ENCODE measurements at places on chromosomes 2 and 18.

DNA sequence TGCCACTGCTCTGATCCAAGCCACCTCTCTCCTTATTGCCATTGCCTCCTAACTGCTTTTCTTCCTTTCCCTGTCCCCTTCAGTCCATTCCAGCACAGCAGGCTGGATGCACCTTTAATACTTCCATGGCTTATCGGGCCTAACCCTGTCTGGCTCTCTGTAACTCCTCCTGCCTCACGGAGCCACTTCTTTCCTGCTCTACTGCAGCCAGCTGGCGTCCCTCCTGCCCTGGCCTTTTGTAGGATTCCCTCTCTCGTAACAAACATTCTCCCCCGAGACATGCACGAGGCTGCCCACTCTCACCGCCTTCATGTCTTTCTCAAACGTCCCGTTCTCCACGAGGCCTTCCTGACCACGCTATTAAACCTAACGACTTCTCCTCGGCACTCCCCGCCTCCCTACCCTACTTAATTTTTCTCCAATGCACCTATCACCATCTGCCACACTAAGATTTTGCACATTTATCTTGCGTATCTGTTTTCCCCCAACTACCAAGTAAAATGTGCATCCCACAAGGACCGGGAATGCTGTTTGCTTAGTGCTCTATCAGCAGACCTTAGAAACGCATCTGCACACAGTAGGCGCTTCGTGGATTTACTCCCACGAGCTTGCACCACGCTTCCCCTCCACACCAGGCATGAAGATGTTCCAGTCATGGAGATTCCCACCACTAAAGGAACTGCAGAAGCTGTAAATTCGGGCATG is 728 bp upstream of the C18orf63 start:
- DNase-seq = no peak

- DNase-seq = no peak
These were observed 62.6 kb upstream of the CTLA4 start for GRCh38 chr2:203804764-203805485.

DNA sequence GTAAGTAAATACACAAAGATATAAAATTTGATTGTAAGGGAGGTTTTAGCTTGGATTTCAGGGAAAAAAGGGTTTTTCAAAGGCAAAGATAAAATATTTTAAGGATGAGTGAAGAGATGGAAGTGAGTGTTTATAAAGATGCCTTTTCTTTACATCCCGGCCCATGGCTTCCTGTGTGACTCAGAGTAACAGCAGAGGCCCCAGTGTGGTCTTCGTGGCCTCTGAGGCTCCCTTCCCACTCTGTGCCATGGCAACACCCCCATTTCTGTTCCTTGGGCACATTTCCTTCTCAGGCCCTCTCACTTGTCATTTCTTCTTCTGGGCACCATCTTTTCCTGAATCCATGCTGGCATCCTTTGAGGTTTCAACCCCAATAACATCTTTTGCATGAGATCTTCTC is 92.6 kb upstream of the TMEM18 start:
- DNase-seq = no peak

- no peak for DNase-seq
These were observed 730 bp downstream of the ODC1 start for GRCh38 chr2:10447300-10447894.

DNA sequence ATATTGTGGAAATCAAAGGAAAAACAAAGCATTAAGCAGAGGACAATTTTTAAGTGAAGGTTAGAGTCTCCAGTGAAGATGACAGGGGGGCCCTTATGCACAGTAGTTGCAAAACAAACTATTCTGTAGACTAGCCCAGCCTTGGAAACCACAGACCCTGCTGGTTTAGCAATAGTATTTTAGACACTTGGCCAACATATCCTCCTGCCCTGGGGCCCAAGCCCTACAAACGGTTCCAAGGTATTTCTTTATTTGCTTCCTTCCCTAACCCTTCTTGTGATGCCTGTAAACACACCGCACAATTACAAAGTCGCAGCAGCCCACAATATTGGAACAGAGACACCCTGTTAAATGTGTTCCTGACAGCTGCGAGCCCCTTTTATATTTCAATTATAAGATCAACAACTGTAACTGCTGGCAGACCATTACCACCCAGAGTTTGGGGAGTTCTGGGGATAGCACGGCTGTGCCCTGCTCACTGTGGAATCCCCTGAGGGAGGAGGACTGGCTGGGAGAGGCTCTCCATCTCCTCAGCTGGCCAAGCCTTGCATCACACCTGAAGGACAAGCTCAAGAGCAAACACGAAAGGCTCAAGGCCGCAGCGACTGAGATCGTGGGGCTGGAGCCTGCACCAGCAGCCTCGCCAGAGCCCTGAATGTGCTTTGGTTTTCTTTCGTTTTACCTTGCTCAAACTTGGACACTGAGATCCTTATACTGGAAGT is 282.2 kb upstream of the ATP5MC3 start:
- DNase-seq = no peak

- DNase-seq = no peak
These were observed 7.0 kb downstream of the SLC14A1 start for GRCh38 chr18:45730832-45731575.

DNA sequence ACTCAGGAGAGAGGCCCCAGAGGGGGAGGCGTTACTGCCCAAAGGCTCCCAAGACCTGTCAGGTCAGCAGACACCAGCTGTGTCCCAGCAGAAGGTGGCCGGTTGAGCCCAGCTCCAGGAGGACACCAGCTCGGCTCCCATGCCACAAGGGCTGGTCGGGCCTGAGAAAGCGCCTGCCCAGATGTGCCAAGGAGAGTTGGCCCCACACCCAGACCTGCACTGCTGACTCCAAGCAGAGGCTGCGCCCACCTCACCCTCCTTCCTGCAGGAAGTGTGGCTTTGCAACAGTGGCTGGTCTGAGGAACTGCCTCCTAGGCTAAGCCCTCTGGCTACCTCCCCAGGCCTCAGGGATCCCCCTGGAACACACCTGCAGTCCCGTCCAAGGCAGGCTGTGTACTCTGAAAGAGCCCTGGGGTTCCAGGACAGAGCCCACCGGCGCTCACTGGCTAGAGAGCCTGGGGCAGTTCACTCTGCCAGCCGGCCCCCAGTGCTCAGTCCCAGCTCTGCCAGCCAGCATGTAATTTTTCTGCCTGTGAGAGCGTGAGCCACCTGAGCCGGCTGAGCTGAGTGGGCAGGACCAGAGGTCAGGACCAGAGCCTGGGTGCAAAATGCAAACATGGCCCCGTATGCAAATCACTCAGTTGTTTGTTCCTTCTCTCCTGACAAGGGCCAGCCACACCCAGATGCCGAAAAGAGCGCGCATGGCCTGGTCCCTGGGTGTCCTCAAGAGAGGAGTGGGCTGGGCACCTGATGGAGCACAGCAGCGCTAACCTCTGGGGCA is 36.9 kb upstream of the PTMA start:
- no peak for DNase-seq

GRCh38 chr2:101901241-101901640 is 90.5 kb upstream of the IL1R2 start:
- DNase-seq = no peak
